Dorsolateral prefrontal cortex (tissue), 122 donors: ENCODE measurements at places on chromosomes 11 and 22. TPM values are rescaled to one million over a fixed set of nuclear protein-coding genes. Genes with fewer than 3 reads are reported as not detected.

KRTAP5-10 gene
- total RNA-seq: 0.76 TPM

C11orf97 gene
- 1.4 TPM for total RNA-seq

CARD10 gene
- total RNA-seq: 3.0 TPM

RFPL3 gene
- not detected for total RNA-seq

CD3E gene
- not detected for total RNA-seq

FERMT3 gene
- 15.5 TPM for total RNA-seq

CHADL gene
- total RNA-seq: 20.6 TPM

GGT1 gene
- total RNA-seq: 16.0 TPM

OR5M8 gene
- not detected for total RNA-seq
